HTR-8/SVneo (cell line): ENCODE measurements at places on chromosomes 3 and 15.

DNA sequence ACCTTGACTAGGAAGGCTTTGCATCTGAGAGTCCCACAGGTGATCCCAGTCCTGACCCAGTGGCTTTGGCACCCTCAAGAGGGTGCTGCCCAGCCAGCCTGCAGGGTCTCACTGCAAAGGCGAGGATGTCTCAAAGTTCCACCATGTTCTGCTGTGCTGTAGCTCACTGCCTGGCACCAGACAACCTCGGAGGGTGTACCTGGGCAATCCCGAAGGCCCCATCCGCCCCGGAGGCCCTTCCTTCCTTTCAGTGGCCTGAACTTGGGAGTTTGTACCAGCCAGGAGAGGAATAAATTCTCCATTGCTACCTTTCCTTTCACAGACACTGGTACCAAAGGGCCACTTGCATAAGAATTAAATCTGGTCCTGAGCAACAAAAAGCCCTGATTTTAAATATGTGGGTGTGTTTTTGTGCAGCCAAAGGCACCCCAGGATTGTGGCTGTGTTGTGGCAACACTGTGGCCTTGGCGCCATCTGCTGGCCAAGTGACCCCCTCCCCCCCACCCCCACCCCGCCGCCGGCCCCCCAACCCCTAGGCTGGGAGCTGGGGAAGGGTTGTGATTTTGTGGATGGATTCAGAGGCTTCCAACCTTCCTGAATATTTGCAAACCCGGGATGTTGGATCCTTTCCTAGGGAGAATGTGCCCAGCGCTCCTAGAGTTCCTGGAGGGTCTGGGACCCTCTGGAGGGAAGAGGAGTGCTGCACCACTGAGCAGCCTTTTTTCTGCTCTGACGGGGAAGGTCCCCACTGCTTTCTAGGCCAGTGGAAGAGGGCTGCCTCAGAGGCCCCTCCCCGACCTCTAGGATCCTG lies 9.7 kb upstream of the PTPN23 start:
- DNase-seq: no peak

DNA sequence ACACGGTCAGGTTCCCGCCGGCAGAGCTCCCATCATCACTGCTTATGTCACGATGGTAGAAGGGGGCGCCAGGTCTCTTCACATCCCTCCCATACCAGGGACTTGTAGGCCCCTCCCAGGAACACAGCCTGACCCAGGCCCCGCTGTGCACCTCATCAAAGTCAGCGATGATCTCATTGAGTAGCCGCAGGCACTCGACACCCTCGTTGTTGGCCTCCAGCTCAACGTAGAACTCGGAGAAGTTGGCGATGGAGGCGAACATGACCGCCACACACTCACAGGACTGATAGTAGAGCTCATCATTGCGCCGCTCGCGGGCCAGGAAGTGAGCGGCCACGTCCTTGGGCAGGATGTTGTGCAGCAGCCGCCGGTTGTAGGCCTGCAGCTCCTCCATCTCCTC lies 89.2 kb downstream of the SEC22A start:
- DNase-seq: no peak

GRCh38 chr3:9097495-9097894 lies 134.2 kb upstream of the RAD18 start:
- DNase-seq: no peak

DNA sequence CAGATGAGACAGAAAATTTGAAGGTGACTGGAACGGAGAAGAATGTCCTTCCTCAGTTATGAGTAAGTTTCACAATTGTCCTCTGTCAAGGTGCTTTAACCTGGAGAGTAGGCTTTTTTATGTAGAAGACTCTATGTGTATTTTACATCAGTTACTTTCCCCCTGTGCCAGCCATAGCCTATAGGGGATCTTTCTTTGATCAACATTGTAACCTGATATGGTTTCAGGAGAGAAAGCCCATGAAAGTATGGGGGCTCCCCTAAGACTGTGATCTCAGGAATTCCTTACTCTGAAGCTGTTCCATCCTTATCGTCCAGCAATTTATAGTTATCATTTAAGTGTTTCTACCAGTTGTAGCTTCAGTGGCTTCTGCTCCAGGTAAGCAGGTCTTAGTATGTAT lies 1076.3 kb upstream of the EPHA6 start:
- no peak for DNase-seq

DNA sequence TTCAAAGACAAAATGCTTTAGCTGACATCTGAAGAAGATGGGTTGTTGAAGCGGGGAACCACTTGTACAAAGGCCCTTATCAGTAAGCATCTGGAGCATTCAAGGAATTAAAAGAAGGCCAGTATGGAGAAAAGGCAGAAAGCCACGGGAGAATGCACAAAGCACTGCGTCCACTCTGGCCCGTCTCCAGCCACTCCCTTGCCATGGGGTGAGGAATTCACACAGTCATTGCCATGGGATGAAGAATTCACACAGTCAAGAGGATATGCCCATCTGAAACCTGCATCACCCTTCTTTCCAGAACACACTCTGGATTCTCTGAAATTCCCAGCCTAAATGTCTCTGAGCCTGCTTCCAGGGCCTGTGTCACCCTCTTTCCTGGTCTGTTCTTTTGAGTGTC lies 26.7 kb upstream of the STAG1 start:
- no peak for DNase-seq

GRCh38 chr15:37054336-37054735 lies 46.0 kb downstream of the MEIS2 start:
- no peak for DNase-seq

- DNase-seq: no peak
Measured at GRCh38 chr15:57122080-57122840, 203.8 kb downstream of the TCF12 start.

GRCh38 chr3:47496892-47497291 lies 16.6 kb downstream of the ELP6 start:
- no peak for DNase-seq

DNA sequence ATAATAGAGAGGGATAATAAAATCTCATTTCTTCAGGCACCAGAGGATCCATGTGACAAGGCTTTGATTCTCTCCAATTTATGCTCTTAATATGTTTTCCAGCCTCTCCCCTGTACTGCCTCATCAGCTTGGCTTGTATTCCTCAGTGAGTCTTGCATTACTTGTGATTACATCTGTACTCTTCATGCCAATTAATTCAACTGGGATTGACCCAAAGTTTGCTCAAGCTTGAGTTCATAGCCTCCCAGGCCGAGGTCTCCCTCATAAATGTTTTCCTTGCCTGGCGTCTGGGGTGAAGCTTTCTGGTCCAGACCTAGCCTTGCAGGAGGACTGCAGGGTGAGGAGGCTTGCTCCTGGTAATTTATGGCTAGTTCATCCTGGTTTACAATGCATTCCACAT lies 146.9 kb downstream of the CHST2 start:
- DNase-seq: no peak

- peak; percentile 19 for DNase-seq
Measured at GRCh38 chr3:68817243-68817642, 115.1 kb downstream of the TAFA4 start.

DNA sequence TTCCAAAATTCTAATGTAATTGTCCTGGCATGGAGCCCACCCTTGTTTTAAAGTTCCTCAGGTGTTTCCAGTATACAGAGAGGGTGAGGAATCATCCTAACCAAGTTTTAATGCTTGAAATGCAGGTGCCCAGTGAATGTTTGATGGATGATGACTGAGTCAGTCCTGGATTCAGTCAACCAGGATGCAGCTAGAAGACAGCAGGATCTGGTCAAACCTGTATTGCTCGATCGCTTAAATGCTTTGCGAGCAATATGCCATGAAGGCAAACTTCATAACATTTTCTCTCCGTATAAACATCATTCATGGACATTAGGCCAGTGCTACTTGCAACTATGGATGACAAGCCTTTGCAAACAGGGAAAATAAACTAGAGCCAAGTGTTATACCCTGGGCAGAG lies 591.2 kb downstream of the RSL24D1 start:
- no peak for DNase-seq

DNA sequence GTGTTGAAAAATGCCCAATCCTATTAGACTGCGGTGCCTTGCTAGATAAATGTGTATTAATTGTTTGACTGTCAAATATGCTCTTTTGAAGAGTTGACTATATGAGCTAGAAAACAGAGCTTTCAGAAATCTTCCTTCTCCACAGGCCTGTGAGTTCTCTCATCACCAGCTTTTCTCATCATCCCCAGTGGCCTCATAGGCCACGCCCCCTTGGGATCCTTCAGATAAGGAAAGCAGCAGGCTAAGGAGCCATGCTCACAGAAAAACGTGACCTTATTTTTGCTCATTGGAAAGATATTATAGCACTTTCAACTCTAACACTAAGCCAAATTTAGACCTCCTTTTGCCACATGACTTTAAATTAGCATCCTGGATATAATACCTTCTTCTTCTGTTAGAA lies 514.4 kb upstream of the ARRDC4 start:
- DNase-seq: no peak

- no peak for DNase-seq
Measured at GRCh38 chr3:183278479-183279088, 25.5 kb downstream of the B3GNT5 start.

DNA sequence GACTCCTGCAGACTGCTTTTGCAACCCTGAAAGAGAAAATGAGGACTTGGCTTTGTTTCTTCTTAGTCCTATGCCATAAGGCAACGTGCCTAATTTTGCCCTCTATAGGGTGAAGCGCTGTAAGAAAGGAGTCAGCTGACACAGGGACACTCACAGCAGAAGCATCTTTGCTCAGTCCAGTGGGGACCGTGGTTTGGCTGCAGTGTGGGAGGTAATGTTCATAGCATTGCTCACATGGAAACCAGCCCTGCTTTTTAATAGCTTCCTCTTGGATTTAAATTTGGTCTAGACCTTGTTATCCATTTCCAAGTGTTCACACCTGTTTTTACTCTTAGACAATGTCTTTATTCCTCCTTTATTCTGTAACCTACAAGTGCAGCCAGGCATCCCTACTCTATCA lies 1032.1 kb downstream of the NTRK3 start:
- no peak for DNase-seq

- DNase-seq: no peak
Measured at GRCh38 chr3:29871087-29871486, 590.2 kb downstream of the RBMS3 start.

DNA sequence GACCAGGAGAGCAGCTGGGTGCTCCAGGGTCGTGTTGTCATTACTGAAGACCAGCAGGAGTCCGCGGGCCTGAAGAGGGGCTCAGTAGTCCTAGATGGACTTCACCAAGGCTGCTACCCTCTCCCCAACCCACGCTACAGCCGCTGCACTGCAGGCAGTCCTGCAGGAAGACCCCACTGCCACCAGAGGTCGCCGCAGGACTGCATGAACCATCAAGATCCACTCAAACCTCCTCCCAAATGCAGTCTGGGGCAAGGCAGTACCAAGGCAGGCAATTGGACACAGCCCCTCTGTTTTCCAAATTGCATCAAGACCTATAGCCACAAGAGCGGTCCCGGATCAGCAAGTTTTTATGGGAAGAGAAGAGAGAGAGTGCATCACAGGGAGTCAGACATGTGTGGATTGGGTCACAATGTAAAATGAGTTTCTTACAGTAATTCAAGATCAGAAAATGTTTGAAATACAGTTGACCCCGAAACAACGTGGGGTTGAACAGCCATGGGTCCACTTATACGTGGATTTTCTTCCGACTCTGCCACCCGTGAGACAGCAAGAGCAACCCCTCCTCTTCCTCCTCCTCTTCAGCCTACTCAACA lies 46.7 kb downstream of the DZIP1L start:
- peak; percentile 84 for DNase-seq

GRCh38 chr15:75428152-75428551 lies 23.3 kb downstream of the SIN3A start:
- no peak for DNase-seq
